ENCODE measurements at places on chromosomes 2 and 18.

DNA sequence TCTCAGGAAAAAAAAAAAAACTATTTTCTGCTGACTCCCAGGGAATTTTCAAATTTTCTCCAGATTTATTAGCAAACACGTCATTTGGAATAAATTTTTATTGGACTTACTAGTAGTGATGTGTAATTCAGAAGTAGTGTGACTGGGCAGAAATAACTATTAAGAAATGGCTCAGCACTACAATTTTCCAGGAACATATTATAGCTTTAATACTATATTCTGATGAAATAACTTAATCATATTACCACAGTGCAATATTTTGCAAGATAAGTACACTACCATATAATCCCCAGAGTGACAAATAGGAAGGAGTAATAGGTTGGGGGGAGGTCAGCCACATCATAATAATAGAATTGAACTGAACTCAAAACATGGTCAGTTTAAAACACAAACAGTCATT is 19.7 kb upstream of the TNFAIP6 start:
- DNase-seq = no peak

DNA sequence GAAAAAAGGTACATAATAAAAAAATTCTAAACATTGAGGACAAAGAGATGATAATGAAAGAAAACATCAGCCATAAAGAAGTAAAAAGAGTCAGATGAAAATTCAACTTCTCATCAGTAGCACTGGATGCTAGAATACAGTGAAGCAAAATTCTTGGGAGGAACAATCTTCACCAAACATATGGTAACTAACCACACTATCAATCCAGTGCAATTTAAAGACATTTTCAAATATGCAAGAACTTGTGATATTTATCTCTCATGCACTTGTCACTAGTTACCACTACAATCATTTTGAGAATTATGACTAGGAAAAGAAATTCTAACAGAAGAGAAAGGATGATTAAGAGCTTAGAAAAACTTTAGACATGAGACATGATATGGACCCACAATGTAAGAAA is 127.4 kb downstream of the RTTN start:
- DNase-seq = no peak

DNA sequence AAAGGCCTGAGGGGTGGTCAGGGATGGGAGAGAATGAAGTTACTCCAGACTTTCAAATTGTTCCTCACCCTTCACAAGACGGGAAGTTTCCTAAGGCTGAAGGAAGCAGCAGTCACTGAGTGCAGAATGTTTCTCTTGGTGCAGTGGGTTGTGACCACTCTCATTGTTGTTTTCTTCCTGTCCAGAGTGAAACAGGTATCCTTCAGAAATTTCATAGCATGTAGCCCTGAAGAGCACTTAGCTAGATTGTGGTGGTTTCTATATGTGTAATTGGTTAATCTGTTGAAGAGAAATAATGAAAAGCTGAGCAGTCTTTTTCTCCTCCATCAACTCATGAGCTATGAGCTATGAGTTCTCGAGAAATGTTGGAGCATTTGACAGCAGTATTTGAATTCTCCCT is 96.8 kb downstream of the GPD2 start:
- no peak for DNase-seq

DNA sequence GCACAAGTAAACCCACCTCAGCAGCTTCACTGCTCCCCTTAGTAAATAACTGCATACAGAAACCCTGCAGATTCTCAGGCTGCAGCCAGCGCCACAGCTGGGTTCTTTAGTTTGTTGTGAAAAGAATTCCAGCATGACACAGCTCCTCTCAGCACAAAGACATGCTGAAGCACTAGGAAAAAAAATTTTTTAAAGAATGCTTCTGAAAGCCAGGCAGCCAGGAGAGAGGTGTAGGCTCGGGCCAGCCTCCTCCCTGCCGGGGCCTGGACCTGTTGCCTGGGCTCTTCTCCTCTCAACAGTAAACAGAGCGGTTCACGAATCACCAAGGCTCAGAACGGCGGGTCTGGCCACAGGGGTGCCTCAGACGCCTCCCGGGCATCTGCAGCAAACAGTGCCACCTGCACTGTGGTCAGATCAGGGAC is 95.7 kb upstream of the POU3F3 start:
- no peak for DNase-seq

- no peak for DNase-seq
Measured at GRCh38 chr2:35220461-35220860, 1135.1 kb upstream of the CRIM1 start.

- DNase-seq = no peak
Measured at GRCh38 chr18:45243340-45244110, 371.8 kb upstream of the SLC14A2 start.

DNA sequence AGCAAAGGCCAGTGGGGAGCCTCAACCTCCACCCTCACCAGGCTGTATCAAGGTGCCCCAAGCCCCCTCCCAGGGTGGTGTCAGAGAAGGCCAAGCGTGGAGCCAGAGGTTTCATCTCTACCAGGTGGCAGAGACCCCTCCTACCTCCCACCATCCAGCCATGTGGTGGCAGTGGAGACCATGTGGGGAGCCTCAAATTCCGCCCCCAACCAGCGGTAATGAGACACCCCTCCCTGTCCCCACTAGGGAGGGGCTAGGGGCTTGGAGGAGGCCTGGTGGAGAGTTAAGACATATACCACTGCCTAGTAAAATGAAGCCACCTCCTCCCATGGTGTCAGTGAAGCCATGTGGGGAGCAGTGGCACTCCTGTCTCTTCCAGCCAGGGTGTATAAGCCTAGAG is 24.4 kb upstream of the YPEL5 start:
- DNase-seq = no peak

DNA sequence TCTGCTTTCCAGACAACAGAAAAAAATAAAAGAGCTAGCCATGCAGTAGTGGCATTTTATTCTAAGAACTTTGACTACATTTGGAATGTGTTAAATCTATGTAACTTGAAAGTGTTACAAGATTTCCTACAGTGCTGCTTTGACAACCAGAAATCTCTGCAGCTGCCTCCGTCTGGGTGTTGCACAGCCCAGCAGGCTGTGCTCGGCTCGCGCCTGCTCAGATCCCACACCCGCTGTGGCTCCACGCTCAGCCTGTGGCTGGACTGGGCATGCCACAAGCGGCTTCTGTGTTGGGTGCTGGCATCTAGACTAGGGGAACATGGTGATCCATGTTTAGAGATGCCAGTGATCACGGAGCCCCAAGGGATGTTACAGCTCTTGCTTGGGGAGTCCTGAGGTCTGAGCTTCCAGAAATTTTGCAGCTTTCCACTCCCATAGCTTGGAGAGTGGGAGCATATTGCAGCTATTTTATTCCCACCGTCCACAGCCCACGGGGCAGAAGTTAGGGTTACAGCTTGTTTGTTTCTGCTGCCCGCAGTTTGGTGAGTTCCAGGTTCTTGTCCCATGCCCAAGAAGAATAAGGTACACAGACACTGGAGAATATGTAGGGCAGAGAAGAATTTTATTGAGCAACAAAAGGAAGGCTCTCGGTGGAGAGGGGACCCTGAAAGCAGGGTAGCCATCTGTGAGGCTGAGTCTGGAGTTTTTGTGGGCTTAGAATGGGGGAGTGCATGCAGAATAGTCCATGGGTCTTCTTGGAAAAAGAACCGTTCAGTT is 44.1 kb downstream of the FAM171B start:
- DNase-seq = no peak

DNA sequence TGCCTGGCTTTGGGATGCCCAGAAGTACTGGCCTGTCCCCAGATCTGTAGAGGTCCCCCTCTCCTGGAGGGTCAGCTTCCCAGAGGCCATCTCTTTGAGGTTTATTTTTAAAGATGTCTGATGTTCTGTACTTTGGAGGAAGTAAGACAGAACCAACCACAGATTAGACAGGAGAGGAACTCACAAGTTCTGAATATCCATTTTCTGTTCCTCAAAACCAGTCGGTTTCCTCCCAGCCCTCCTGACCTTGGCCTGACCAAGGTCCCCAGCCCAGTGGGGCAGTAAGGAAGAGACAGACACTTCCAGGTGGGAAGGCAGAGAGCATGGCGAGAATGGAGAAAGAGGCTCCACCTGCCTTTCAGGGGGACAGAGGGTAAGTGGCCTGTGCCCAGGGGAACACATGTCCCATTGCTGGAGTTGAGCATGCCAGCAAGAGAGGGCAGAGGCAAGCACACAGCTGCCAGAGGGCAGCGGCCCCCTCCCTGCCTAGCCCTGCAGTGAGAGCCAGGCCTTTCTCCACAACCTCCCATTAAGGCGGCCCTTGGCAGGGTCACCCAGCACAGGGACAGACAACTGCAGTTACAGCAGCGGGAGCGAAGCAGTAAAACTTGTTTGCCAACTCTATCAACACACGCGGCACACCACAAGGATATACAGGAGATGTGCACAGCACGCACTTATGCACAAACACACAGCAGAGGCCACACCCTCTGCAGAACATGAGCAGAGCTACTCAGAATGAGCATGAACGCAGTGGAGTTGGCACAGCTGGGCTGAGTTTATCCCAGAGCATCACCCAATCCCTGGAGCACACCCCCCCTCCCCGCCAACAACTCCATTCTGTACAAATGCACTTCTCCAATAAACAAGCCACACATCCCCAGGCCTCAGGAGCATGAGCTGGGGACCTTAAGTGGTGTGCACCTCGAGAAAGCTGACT is 18.5 kb upstream of the SEMA4C start:
- DNase-seq = no peak

GRCh38 chr2:240347949-240348500 is 87.4 kb upstream of the GPC1 start:
- DNase-seq = no peak

GRCh38 chr18:74342416-74343043 is 26.9 kb downstream of the C18orf63 start:
- peak; percentile 39 for DNase-seq

GRCh38 chr2:144607099-144607498 is 87.2 kb upstream of the ZEB2 start:
- DNase-seq = no peak

- DNase-seq = no peak
Measured at GRCh38 chr2:8633735-8634313, 48.0 kb upstream of the ID2 start.

GRCh38 chr2:148887350-148888002 is 12.4 kb downstream of the KIF5C start:
- DNase-seq = no peak

DNA sequence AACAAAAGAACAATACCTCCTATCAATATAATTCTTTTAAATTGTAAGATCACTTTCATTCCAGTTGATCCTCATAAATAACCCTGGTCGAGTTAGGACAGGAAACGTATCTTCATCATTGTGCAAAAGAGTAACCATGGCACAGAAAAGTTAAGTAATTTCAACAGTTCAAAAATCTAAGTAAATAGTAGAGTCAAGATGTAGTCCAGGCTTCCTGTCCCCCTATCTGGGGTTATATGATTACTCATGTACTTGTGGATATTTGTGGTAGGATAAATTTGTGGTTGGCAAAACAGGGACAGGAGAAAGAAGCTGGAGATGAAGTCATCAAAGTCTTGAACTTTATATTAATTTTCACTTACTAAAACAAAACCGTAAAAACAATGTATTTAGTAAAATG is 772.6 kb downstream of the TSN start:
- no peak for DNase-seq

DNA sequence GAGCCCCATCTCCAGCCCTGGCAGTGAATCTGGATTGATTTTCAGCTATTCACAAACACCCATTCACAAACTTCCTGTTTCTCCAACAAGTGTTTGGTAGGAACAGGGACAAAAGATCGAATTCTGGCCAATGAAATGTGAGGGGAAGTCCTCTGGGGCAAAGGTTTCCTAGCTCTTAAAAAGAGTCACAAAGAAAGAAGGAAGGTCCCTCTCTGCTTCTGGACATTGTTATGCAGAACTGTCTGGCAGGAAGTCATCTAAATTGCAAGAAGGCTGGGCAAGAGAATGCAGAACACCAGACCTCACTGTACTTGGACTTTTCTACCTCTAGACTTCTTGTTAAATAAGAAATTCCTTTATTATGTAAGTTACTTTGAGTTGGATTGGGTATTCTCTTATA is 137.3 kb downstream of the CCDC148 start:
- DNase-seq = no peak

DNA sequence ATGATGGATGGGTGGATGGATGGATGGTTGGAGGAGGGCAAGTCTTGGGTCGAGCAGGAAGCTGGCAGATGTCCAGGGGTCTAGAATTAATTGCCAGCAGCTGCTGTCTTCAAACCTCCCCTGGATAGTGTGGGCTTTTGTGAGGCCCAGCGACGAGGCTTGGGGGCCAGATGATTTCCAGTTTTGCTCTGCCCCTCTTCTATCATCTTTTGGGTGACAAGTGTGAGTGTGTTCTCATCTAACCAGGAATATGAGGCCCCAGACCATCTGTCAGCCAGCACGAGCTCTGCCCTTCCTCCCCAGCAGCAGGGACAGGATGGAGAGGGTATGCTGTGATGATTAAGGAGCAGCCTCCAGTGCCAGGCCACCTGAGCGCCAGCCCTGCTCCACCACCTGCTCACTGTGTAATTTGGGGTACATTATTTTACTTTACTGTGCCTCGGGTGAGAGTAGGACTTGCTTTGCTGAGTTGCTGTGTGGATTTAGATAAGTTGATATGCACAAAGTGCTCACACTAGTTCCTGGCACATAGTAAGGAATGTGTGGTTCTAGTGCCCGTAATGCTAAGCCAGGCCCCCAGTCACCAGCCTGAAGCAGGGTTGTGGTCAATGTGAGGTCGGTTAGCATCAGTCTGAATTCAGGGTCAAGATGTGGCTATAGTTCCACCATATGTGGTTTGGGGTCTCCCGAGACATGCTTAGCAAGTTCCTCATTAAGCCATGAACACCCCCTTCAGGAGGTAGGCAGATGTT is 251.1 kb downstream of the CYP26B1 start:
- DNase-seq = no peak

- DNase-seq = no peak
Measured at GRCh38 chr2:9297156-9297555, 90.5 kb downstream of the ASAP2 start.

DNA sequence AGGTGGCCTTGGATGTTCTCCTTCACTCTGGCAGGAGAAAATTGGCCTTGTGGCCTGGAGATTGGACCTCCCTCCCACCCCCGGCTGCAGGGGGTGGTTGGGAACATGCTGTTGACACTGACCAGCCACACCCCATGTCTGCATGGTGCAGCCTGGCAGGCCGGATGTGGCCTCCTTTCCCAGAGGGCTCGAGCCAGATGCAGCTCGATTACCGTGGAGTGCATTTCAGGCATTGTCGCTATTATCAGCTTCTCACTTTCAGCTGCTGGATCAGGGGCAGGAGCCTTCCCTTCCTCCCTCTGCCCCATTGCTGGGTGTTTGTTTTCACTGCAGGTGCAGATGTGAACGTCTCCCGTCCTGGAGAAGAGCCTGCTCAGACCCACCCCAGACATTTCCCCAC is 211.0 kb upstream of the SIX2 start:
- DNase-seq = no peak

DNA sequence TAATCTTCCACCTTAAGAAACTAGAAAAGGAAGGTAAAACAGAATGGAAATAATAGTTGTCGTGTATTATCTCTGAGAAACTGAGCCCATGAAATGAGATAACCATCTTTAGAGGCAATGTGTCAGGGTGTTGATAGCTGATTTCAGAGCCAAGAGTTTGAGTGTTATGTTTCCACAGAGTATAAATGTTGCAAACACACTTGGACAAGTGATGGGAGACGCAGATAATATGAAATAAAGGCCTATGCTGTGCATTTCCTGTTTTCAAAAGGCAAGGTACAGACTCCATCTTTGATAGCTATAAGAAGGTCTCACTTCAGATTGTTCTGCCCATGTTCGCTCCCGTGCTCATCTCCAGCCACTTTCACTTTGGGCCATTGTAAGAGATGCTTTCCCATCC is 25.9 kb upstream of the DNER start:
- DNase-seq = no peak

- DNase-seq = no peak
Measured at GRCh38 chr2:229974266-229974665, 52.0 kb downstream of the FBXO36 start.

Data from CD4-positive, alpha-beta T cell treated with Interleukin-2 at 100 ng/mL for 4 hours (primary cell).